ENCODE measurements at places on chromosomes 6 and 20. TPM values are rescaled to one million over a fixed set of nuclear protein-coding genes. Genes with fewer than 3 reads are reported as not detected.

CSNK2A1 gene
- total RNA-seq = 111 TPM

DTD1 gene
- 31.9 TPM for total RNA-seq

PSORS1C2 gene
- not detected for total RNA-seq

DNA sequence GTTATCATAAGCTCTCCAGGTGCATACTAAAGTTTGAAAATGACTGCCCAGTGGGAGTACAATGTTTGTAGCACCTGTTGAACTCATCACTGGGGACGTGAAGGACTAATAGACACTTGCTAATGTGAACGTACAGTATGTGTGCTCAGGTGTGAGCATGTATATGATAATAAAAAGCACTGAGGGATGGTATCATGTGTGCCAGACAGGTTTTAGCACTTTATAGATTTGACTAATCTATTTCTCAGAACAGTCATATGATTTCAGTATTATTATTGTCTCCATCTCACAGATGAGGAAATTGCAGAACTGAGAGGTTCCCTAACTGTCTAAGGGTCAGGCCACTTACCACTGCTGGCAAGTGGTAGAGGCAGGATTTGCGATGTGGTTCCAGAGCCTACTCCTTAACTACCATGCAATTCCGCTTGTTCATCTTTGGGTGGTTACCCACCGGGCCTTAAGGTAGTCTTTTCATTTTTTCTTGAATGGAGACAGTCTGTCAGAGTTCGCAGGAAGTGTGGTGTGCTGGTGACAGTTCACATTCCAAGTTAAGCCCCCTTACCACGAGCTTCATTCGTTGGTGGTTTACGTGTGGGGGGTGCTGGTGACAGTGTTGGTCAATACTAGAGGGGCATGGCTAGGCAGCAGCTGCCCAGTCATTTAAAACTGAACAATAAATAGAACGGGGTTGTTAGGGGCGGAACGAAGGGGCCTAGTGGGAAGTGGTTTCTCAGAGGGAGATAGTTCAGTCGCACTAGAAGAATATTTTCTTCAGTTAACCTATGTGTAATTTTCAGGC is 46.8 kb downstream of the RREB1 start:
- no peak overlapping the region for H3K4me3 ChIP-seq
- H3K4me1 ChIP-seq = peaks cover 62% of the 10 kb centered on the region
- peak; percentile 46 for DNase-seq
- H3K27me3 ChIP-seq = no peaks in the 10 kb centered on the region
- peaks cover 6% of the 10 kb centered on the region for H3K36me3 ChIP-seq

- no peak overlapping the region for H3K27ac ChIP-seq
- peaks cover 55% of the 10 kb centered on the region for H3K27me3 ChIP-seq
- peaks cover 5% of the 10 kb centered on the region for H3K36me3 ChIP-seq
- H3K4me3 ChIP-seq = peak overlapping the region; percentile 82
Measured at GRCh38 chr6:81750681-81751387, 1.6 kb downstream of the TENT5A start.

- peaks cover 12% of the 10 kb centered on the region for H3K4me1 ChIP-seq
- no peak for DNase-seq
Measured at GRCh38 chr6:149254253-149254652, 63.3 kb upstream of the TAB2 start.

- no peak overlapping the region for H3K27ac ChIP-seq
- no peak for DNase-seq
- H3K4me3 ChIP-seq = no peak overlapping the region
- peaks cover 22% of the 10 kb centered on the region for H3K27me3 ChIP-seq
Measured at GRCh38 chr20:57571782-57572416, 11.0 kb downstream of the PCK1 start.
